ENCODE measurements at places on chromosomes 4 and X.
A peak's percentile ranks its signal among the peaks of the same experiment; 100 is the strongest.

DNA sequence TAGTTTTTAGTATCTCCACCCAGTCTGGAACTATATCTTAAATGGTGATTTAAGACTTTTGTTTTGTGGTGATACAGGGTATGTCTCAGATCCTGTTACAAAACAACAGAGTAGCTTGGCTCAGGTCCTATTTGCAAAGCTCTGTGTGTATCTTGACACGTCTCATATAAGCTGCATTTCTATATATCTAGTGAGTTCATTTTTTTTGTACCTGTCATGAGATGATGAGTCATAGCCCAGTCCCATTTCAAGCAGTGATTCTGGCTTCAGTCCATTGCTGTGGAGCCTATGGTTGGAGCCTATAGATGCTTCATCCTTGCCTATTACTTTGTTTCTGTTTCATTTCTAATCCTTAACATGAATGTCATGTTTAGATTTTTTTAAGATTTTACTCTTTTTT is 23.0 kb downstream of the GRXCR1 start:
- no peak for DNase-seq

DNA sequence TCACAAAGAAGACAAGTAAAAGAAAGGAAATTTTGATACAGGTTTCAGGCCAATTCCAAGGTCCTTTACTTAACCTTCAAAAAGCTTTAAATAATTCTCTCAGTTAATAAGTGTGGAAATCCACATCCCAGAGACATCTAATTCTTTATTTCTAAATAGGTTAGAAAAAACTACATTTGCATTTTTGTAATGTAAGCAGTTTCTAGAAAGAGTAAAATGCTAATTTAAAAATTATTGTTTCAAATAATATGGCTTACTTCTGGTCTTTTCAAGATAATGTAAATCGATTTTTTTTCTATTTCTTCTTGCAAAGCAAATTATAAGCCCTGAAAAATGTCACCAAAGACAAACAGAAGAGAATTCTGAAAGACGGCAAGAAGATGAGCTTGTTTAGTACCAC is 180.4 kb upstream of the HHIP start:
- DNase-seq, result no peak

GRCh38 chr4:95476121-95476520 is 72.7 kb downstream of the UNC5C start:
- no peak for DNase-seq

GRCh38 chr4:124803641-124804040 is 91.1 kb upstream of the ANKRD50 start:
- no peak for DNase-seq

- no peak for DNase-seq
These were observed 78.3 kb downstream of the GASK1B start for GRCh38 chr4:158094413-158095134.

DNA sequence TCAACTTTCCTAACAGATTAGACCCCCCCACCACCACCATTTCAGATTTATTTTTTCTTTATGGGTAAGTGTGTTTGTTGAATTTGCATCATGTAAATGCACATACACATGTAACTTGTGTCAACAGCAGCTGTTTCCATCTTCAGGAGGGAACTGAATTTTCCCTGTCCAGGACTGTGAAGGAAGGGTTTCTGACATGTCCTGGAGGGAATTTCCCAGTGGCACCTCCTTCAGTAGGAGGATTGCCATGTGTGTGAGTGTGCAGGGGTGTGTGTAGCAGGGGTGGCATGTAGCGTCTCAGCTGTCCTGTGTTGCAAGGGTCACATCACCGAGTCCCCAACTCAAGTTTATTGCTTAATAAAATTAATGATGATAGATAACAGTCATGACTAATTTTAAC is 19.7 kb downstream of the HERC6 start:
- DNase-seq, result no peak

GRCh38 chr4:71334465-71334882 is 4.3 kb upstream of the SLC4A4 start:
- no peak for DNase-seq

- no peak for DNase-seq
These were observed 331.0 kb downstream of the PCDH7 start for GRCh38 chr4:31051151-31051550.

DNA sequence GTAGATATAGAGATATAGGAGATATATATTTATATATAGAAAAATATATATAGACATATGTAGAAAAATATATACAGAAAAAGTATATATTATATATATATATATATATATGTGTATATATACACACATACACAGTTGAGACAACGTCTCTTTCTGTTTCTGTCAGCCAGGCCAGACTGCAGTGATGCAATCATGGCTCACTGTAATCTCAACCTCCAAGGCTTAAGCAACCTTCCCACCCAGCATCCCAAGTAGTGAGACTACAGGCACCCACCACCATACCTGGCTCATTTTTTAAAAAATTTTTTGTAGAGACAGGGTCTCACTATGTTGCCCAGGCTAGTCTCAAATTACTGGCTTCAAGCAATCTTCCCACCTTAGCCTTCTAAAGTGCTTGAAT is 426.3 kb downstream of the GPM6A start:
- DNase-seq, result no peak

DNA sequence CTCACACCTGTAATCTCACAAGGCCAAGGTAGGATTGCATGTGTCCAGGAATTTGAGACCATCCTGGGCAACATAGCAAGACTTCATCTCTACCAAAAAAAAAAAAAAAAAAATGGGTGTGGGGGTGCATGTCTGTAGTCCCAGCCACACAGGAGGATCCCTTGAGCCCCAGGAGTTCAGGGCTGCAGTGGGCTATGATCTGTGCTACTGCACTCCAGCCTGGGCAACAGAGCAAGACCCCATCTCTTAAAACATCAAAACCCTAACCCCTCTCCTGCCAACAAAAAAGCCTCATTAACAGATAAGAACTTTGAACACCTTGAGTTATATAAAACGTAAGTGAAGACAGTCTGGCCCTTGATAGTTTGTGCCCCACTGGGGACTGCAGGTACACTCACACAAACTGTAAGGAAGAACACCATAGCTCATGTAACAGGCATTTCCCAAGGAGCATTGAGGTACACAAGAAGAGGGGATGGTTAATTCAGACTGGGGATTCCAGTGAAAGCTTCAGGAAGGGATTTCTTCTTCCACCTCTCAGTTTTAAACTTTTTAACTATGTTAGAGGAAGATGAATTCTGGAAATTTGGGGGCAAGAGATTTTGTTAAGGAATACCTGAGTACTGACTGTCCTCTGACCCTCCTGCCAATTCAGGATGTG is 34.7 kb downstream of the RBPJ start:
- no peak for DNase-seq

DNA sequence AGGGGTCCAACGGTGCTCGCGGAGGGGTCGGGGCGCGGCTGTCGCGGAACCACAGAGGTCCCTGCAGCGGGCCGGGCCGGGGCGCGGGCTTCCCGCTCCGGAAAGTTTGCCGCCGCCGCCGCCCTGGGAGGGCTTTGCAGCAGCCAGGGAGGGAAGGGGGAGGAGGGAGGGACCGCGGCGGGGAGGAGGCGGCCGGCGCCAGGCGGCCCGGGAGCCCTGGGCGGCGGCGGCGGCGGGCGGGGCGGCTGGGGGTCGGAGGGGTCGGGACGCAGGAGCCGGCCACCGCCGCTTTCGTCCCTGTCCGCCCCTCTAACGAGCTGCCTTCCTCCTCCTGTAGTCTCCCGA is 375 bp downstream of the FGFR3 start:
- no peak for DNase-seq

- DNase-seq, result no peak
These were observed 137.9 kb upstream of the S100G start for GRCh38 chrX:16511796-16512776.

GRCh38 chr4:1991596-1992434 is 17.0 kb downstream of the NELFA start:
- no peak for DNase-seq

GRCh38 chrX:102599951-102600579 is 750 bp downstream of the ARMCX5 start:
- peak; percentile 18 for DNase-seq

- no peak for DNase-seq
These were observed 43.5 kb downstream of the CLCN3 start for GRCh38 chr4:169663831-169664230.

DNA sequence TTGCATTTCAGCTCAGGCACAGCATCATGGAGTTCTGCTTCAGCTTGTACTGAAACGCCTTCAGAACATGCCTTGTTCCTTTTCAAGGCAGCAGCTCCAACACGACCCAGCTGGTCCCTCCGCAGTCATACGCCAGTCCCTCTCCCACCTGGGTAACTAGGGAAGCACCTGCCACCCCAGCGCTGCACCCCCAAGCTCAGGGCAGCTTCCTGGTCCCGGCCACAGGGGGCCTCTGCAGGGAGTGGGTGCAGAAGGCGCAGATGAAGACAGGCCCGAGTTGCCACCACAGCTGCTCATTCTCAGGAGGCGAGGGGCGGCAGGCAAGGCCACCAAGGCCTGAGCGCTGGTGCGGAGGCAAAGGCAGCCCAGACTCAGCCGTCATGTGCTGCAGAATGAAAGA is 21.8 kb downstream of the WDR1 start:
- DNase-seq, result no peak
